Myocyte (in vitro differentiated cells): ENCODE measurements at places on chromosomes 16 and 17.
A peak's percentile ranks its signal among the peaks of the same experiment; 100 is the strongest.

DNA sequence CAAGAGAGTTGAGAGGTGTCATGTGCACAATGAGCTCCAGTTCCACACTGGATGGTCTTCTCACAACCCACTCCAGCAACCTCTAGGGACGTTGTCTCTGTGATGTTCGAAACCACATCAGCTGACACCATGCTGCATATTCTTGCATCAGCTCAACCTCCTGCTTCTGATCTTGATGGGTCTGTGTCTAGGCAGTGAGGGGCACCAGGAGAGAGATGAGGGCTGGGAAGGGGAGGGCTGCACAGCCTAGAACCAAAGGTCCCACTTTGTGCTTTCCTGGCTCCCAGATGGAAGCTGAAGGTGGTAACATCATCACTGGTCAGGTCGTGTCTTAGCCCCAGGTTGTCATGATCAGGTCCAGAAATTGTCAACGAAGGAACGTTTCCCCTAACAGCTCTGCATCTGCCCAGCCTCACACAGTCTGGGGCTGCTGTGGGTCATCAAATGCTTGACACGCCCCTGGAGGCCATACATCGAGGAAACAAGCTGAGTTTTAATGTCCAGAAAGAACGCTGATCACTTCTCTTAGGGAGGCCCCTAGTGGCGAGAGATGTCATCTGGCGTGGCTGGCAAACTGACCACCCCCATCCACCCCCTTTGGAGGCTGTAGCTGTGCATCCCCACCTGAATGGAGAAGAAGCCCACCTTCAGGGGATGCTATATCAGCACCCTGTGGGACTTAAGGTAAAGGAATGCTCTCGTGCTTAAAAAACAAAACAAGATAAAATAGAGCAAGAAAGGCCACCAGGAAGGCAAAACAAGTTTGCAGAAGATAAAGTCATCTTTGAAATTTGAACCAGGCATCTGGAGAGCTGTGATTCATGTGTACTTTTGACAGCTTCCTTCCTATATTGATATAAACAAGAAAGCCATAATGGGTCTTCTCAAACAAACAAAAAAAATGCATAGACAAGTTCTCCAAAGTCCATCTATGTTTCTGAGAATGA is 58.3 kb downstream of the WIPI1 start:
- peak; percentile 53 for DNase-seq

DNA sequence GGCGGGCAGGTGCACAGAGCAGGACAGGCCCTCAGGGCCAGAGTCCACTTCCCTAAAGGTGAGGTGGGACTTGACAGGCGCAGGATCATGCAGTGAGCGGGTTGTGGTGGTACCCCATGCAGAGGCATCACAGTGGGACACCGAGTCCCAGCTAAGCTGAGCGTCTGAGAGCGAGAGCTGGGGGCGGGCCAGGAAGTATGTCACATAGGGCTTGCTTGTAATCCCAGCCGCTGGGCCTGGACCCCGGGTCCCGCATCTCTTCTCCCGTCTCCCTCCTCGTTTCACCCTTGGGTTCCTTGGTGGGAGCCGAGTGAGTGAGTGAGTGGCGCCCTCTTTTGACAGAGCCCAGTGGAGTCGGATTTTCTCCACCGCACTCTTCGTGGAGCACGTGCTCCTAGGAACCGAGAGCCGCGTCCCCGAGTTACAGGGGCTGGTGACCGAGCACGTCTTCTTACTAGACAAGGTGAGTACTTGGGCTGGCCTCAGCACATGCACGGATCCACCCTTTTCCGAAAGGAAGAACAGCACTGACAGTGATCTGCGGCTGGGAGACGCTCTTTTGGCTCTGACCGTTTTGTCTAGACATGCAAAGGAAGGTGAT is 50.8 kb upstream of the ENDOV start:
- DNase-seq = peak; percentile 3

DNA sequence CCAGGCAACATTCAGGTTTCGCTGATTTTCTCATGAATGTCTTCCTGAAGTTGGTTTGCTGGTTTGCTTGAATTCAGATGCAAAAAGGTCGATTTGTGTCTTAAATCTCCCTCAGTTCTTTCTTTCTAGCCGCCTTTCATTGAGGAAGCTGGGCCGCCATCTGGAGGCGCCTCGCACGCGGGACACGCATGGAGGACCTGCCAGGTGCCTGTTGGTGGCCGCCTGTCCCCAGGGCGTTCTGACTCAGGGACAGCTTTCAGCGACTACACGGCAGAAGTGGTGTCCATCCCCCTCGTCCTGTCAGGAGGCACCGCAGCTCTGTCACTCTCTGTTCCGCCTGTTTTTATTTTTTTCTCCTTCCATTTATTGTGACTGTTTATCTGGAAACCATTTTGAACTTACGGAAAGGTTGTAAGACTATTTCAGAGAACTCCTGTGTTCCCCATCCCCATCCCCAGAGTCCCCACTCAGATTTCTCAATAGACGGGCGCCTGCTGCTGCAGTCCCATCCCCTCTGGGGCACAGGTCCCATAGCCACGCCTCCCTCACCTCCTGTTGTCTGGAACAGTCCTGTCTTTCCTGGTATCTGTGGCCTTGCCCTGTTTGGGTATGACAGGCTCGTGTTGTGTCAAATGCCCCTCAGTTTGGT is 33.2 kb downstream of the COX4I1 start:
- no peak for DNase-seq

- no peak for DNase-seq
Observed at GRCh38 chr17:14940938-14941265, 324.2 kb downstream of the PMP22 start.

DNA sequence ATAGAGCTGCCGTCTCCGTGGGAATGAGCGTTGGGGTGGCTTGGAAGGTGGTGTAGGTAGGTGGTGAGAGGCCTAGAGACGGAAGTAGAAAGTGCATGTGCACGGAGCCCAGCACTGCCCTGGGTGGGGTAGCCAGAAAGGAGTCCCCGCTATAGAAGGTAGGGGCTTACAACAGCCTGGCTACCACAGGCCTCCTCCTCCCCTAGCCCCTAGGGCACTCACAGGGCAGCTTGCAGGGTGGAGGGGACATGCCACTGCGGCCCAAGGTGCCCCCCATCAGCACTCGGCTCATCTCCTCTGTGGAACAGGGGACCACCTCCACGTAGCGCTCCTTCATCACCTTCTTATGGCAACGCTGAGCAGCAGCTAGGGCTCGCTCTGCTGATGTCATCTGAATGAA is 5.0 kb downstream of the ESRP2 start:
- DNase-seq = no peak

- DNase-seq = no peak
Observed at GRCh38 chr17:65047941-65048340, 8.6 kb downstream of the GNA13 start.

DNA sequence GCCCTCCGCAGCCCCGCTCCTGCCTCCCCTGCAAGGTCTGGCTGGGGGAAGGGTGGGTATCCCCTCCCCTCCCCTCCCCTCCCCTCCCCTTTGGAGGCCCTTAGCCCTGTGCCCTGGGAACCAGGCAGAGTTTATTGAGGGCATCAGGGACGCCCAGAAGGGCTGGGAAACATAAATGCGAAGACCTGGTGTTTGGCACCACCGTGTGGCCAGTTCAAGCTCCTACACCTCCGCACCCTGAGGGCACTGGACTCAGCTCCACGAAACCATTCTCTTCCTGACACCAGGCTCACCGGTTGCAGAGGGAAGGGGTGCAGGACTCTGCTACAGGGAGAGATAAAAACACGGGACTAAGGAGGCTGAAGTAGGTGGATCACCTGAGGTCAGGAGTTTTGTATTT is 1.0 kb upstream of the AIPL1 start:
- DNase-seq = peak; percentile 70

GRCh38 chr16:30660424-30661261 is 2.4 kb downstream of the FBRS start:
- no peak for DNase-seq

- no peak for DNase-seq
Observed at GRCh38 chr16:1097156-1097555, 1.1 kb upstream of the C1QTNF8 start.

GRCh38 chr16:88686439-88687253 is at the start of gene SNAI3:
Gene SNAI3 (minus strand): TSS chr16:88686507. CDS start chr16:88686406, 101 bp downstream.
- DNase-seq = peak; percentile 79

DNA sequence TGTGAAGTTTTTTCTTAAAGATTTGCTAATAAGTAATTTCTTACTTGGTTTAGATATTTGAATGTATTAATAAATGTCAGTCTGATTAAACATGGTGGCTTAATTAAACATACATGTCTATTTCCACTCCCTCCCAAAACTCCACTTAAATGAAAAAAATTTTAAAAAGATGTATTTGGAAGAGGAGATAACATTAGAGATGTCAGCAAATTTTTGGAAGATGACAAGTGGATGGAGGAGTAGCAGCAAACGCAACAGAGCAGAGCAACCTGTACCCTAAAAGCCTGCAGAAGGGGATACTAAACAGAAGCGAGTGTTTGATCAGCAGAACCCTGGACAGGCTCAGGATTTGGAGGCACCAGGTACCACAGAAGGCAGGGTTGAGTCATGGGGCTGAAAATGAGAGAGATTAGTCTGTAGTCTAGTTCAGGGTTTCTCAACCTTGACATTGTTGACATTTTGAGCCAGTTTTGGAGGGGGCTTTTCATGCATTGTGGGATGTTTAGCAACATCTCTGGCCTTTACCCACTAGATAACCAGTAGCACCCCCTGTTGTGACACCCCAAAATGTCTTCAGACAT is 17.8 kb downstream of the LUC7L3 start:
- DNase-seq = no peak

- DNase-seq = peak; percentile 58
Observed at GRCh38 chr16:14378131-14378551, 251.9 kb downstream of the PARN start.

- DNase-seq = no peak
Observed at GRCh38 chr16:57564571-57565270, 22.3 kb downstream of the ADGRG5 start.
